ENCODE measurements at places on chromosomes 5 and 9.

DNA sequence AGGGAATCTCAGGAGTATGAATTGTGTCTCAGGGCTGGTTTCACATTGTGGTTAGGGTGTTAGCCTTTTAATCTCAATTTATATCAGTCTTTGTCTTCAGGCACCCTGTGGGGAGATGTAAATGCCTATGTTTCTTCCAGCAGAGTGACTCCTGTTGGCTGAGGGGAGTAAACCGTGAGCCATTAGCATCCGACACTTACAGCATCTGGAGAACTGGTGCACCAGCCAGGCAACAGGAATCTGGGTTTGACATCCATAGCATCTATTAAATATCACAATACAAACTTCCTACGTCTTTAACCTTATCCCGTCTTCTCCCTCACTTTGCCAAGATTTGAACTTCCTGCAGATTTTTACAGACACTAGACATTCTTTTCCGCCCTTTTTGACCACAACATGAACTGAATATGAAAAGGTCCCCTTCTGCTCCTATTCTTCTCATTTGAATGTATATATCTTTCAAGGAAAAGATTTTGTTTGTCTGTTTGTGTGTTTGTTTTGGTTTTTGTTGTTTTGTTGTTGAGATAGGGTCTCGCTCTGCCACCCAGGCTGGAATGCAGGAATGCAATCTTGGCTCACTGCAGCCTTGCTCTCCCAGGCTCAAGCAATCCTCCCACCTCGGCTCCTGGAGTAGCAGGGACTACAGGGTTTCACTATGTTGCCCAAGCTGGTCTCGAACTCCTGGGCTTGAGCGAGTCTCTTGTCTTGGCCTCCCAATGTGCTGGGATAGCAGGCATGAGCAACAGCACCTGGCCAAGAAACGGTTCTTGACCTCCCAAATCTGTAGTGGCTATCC, 626.2 kb downstream of the TLR4 start:
- no peak for DNase-seq

DNA sequence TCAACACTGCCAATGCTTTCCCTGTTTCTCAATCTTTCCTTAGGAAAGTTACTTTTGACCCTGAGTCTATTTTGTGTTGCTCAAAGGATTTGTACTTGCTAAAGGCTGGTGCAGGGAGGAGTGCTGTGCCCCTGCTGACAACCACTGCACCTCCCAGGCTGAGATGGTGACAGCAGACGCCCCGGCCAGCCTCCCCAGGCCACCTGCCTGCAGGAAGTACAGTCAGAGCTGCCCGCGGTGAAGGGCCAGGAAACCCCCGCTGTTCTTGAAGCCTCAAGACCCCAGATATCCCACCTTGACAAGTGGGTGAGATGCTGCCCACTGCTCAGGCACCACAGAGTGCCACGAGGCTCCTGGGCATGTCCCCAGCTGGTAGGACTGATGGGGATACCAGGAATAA, 44.2 kb upstream of the CKMT2 start:
- no peak for DNase-seq

GRCh38 chr5:80324912-80325311, 5.1 kb downstream of the SPZ1 start:
- no peak for DNase-seq

- no peak for DNase-seq
These were observed 45.2 kb downstream of the CYSTM1 start for GRCh38 chr5:140220032-140220697.

- no peak for DNase-seq
These were observed 11.3 kb downstream of the DBN1 start for GRCh38 chr5:177462021-177462670.

- no peak for DNase-seq
These were observed 7.8 kb upstream of the MVB12B start for GRCh38 chr9:126318858-126319257.

DNA sequence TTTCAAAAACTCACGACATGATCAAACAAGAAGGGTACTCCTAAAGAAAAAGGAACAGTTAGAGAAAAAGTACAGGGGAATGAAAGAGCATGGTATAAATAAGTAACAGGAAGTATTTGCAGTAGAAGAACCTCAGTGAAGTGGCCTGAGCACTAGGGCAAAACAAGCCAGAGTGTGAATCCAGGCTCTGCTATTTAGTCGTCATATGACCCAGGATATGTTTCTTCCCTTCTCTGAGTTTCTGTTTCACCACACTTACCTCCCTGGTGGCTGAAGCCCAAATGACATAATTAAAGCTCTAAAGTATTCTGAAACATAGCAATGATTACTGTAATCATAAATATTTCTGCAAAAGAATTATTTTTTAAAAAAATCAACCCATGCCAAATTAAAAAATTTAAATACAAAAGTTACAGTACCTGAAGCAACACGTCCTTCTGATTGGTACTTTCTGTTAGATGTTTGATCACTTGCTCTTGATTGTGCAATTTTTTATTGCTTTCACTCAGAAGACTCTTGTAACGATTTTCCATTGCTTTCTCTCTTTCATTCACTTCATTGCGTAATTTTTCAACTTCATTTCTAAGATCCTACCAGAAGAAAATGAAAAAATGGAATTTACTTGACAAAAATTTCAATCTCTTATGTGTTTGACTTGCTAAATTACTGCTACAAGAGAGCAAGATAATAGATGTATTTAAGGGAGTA, 88.9 kb downstream of the CDK5RAP2 start:
- DNase-seq = no peak

DNA sequence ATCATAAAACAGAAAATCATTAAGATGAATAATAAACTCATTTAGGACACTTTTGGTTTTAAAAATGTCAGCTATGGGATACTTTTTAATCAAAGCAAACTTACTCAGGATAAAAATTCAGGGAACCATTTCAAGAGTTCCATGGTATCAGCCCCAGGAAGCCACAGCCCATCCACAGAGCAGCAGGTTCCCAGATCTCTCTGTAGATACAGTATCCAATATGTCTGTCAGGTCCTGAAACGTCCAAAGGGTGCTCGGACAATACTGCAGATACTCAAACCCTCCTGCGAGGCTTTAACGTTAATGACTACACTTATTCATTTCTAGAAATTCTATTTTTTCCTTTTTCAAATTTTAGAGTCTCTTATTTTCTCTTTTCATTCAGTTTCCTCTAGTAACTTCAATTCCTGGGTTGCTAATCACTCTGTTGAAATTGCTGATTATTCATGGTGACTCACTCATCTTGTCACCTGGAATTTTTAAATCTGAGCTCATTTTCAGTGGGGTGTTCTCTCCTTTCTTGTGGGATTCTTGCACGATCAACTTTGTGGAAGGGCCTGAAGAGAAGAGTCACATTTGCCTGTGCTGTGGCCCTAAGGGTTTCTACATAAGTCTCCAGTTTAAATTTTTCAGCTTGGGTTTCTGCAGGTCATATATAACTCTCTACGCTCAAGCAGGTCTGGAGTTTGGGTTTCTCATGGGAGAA, 435.8 kb downstream of the CTNND2 start:
- DNase-seq = no peak

- no peak for DNase-seq
These were observed 132.7 kb downstream of the PAPPA start for GRCh38 chr9:116286297-116286696.

DNA sequence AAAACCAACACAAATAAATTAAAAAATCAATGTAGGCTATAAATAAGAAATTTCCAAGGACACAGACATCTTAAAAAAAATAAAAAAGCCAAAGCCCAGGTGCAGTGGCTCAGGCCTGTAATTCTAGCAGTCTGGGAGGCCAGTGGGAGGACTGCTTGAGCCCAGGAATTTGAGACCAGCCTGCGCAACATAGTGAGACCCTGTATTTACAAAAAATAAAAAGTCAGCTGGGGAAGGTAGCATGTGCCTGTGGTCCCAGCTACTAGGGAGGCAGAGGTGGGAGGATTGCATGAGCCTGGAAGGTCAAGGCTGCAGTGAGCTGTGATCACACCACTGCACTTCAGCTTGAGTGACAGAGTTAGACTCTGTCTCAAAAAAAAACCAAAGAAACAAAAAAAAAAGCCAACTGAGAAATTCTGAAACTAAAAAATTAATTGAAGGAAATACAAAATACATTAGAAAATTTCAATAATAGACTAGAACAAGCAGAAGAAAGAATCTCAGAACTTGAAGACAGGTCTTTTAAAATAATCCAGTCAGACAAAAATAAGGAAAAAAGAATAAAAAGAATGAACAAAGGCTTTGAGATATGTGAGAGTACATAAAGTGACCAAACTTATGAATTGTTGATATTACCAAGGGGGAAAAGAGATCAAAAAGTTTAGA, 149.5 kb upstream of the PANK3 start:
- DNase-seq = no peak

- no peak for DNase-seq
These were observed 280.4 kb downstream of the SH3GL2 start for GRCh38 chr9:17859228-17859627.

DNA sequence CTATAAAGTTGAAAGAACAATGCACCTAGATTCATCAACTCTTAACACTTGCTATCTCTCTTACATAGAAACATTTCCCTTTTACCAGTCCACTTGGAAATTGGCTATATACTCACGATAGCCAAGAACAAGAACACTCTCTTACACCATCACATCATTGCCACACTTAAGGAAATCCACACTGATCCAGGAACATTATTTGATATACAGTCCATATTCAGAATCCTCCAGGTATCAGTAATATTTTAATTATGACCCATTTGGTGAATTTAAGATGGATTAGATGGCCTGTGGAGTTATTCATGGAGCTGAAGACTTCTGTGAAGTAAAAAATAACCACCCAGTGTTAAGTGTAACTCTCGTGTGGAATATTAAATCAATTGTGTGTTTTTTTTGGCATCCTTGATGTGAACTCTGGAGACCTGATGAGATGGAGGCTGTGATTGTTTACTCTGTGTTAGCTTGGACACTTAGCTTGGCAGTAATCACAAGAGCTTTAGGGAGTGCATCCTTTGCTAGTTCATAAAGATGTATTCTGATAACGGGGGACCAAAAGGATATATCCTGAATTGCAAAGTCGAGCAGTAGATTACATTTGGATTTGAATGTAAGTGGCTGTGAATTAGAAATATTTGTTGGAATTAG, 52.0 kb upstream of the ABL1 start:
- DNase-seq = no peak

DNA sequence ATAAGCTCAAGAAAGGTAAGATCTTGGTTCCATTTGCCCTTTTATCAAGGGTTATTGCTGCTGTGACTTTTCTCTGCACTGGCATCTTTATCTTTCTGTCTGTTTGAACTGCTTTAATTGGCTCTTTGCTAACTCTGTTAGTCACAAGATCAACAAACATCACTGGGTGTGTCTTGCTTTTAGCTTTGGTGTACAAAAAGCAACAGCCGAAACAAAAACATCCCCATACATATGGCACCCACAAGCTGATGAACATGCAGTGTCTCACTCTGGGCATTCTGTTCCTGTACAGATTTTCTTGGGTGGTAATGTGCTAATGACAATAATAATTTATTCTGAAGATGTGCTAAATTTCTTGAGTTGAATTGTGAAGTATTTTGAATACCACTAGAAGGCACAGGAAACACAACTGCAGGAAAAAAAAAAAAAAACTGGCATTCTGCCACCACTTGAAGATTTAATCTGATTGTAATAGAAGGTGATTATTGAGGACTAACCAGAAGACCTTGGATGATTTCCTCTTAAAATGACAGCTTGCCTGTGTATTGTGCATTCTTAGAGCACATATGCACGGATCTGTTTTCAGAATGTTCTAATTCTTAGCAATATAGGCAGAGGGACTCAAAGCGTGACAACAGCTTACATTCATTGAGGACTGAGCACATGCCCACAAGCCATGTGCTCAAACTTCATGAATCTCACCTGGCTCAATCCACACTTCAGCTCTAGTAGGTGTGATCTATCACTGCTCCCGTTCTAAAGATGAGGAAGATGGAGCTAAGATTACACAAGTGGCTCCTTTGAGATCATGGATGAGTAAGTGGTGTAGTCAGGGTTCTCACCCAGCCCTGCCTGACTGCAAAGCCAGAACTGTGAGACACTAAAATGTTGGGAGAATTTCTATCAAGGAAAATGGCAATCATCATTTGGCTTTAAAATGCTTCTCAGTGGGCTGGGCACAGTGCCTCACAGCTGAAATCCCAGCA, 96.4 kb downstream of the EBF1 start:
- DNase-seq = peak; percentile 15

GRCh38 chr5:163916376-163916775, 411.0 kb downstream of the MAT2B start:
- no peak for DNase-seq

DNA sequence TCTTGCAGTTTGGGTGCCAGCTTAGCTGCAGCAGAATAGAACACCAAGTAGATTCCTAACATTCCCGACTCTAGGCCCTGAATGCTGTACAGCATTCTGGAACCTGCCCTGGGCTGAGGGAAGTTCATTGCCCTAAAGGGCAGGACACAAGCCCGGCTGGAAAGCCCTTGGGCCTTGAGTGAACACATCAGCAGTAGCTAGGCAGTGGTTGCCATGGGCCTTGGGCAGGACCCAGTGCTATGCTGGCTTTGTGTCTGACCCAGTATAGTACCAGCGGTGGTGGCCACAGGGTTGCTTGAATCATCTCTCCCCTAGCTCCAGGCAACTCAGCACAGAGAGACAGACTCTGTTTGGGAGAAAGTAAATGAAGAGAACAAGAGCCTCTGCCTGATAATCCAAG, 137.8 kb downstream of the AGTPBP1 start:
- no peak for DNase-seq

- no peak for DNase-seq
These were observed 12.5 kb upstream of the NOTCH1 start for GRCh38 chr9:136558373-136558772.

DNA sequence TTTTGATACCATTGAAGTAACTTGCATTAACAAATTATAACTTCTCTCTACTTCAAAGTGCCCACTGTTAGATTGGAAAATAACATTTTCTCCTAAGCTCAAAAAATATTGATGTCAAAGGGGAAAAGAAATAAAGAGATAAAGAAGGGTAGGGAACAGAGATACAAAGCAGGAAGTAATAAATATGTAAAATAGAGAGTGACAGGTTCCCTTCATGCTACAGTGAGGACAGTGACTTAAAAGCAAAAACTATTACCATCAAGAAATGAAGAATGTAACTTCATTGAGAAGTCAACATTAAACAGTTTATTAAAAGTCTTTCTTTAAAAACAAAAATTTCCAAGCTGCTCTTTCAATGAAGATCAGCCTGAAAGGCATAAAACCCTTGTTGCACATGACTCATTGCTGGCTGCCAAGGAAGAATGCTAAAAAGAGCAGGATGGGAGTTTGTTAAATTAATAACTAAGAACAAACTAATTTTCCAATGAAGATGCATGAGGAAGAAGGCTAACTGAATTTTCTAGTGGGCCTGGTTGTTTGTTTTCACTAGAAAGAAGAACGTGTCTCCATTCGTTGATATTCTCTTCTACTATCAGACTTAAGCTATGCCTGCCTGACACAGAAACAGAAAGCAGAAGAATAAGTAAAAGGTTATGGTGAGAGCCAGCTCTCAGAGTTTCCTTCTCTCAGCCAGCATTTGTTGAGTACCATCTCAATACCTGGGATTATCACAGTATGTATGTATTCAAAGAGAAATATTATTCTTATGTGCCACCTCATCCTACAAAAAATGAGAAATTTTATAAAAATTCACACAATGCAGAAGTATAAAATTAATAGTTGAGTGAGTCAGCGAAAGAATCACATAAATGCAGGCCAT, 197.8 kb upstream of the NREP start:
- no peak for DNase-seq
